AG08395 (cell line): ENCODE measurements at places on chromosomes 6 and 20.
A peak's percentile ranks its signal among the peaks of the same experiment; 100 is the strongest.

GRCh38 chr20:63627751-63628245, 897 bp upstream of the GMEB2 start:
- no peak for DNase-seq

DNA sequence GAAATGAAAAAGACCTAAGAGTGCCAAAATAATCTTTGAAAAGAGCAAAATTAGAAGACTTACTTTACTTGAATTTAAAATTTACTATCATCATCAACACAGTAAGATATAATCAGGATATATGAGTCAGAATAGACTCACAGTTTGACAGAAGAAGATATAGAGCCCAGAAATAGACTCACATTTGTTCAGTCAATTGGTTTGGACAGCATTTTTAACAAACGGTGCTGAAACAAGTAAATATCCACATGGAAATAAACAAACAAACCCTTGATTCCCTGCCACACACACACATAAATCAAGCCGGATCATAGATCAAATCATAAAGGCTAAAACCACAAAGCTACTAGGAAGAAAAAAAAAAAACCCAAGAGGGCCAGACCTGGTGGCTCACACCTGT, 291.1 kb downstream of the ADGRG6 start:
- DNase-seq = no peak

- no peak for DNase-seq
Measured at GRCh38 chr6:116449565-116449964, 11.6 kb upstream of the CALHM6 start.

DNA sequence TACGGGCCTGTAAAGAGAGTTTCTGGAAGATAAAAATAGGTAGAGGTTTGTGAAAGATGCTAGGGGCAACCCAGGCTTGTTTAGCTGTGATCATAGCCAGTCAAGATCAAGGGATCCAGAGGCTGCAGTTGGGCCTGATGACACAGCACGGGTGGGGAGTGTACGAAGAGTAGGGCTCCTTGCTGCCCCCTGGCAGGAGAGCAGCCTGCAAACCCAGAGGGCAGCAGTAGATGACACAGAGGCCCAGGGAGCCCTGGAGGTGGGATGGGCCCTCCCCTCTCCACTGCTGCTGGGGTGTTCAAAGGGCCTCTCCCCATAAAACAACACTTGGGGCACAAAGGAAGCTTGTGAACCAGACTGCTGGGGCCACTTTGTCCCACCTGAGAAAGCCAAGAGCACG, 47.2 kb downstream of the VEGFA start:
- DNase-seq = peak; percentile 49

GRCh38 chr6:134422426-134423231, 104.7 kb upstream of the SGK1 start:
- DNase-seq = peak; percentile 91
